Vagina (tissue), 2 donors: ENCODE measurements at places on chromosomes 4 and X.

GRCh38 chrX:40867352-40867751 lies 132.0 kb upstream of the MED14 start:
- DNase-seq = no peak

GRCh38 chrX:9393571-9393970 lies 71.3 kb upstream of the TBL1X start:
- DNase-seq = no peak

GRCh38 chr4:18231726-18232125 lies 210.2 kb upstream of the LCORL start:
- no peak for DNase-seq

GRCh38 chr4:55132775-55133174 lies 7.4 kb upstream of the KDR start:
- no peak for DNase-seq

- DNase-seq = no peak
Observed at GRCh38 chr4:15926486-15926885, 12.1 kb downstream of the FGFBP1 start.
